Activated naive CD4-positive, alpha-beta T cell treated with anti-CD3 and anti-CD28 coated beads, Interleukin-2, amount 50 U/mL, for 72 hours (primary cell): ENCODE measurements at places on chromosomes 5 and 9. TPM values are rescaled to one million over a fixed set of nuclear protein-coding genes. Genes with fewer than 3 reads are reported as not detected.

DNA sequence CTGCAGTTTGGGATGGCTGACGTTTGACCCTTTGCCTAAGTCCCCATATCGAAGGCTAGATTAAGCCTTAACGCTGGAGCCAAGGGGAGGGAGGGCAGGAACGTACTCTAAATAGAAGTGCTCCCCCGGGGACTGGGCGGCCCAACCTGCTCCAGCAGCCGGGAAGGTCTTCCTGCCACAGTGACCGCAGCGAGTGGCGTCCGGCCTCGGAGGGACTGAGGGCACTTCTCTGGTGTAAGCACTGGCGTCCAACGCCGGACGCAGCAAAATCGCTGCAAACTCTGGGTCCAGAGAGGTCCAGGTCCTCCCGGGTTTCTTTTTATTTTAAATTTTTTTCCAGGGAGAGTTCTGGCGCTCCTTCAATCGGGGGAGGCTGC lies 505 bp upstream of the ACER2 start:
- DNase-seq = no peak

Gene TNC
- total RNA-seq = not detected

DNA sequence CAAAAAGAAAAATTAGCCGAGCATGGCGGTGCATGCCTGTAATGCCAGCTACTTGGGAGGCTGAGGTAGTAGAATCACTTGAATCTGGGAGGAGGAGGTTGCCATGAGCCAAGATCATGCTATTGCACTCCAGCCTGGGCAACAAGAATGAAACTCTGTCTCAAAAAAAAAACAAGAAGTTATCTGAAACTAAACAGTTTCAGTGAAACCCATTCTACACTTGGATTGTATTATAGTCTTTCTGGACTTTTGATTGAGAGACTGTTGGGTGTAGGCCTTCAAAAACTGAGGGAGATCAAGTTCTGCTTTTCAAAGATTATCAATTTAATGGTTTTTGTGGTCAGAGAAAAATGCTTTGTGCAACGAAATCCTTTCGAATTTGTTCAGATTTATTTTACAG lies 34.6 kb upstream of the SPINK5 start:
- no peak for DNase-seq

DNA sequence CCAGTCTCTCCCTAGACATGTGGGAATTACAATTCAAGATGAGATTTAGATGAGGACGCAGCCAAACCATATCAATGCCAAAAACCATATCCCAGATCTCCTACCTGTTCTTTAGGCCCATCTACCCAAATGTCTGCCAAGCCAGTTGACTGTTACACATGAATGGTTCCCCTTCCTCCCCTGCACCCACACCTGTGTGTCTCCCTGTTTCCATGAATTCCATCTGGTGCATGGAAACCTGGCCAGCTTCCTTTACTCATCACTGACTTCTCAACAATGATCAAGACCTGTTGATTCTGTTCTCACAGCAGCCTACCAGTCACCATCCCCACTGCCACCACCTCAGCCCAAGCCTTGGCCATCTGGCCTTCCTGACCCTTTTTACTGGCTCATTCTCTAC lies 222.7 kb downstream of the NR3C1 start:
- no peak for DNase-seq

DNA sequence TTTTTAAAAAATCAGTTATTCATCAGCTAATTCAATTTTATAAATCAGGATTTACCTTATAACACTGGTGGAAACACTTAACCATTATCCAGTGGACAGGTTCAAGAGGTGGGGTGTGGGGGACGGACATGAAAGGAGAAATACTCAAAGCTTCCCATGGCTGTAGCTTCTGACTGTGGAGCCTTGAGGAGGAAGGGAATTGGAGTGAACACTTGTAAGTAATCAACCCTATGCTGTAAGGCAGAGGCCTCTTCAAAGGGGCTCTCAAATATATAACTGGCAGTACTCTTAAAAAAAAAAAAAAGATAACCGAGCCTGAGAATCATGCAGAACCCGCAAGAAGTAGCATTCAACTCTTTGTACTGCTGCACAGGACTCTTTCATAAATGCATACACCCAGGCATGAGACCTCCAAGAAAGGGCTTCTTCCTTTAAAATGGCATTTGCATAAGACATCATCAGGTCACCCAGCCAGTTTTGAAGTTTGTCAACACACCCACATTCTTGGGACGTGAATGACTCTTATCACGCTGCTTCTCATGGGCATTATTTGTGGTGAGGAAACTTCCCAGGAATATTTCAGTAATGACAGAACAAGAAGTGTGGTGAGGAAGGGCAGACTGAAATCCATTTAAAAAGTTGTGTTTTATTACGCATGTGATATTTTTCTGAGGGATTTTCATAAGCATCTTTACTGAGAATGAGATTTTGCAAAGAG lies 8.1 kb downstream of the OSMR start:
- DNase-seq = no peak

Gene MARCOL
- total RNA-seq = not detected

DNA sequence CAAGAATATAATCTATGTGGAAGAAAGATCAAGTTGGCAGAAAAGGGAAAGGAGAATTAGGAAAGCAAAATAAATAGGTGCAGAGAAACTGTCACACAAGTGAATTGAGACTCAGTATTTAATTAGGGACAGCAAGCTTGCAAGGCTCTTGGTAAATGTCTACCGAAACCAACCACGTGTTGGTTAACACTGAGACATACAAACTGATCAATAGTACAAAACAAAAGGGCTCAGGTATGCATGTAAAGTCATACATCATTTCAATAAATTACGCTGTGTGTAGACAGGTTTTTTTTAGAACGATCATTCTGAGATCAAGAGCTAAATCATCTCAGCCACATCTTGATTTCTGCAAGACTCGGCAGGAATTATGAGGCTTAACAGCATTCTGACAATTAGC lies 225.4 kb downstream of the EBF1 start:
- DNase-seq = no peak

Gene SPINK5
- total RNA-seq = not detected

Gene LHX3
- 0.11 TPM for total RNA-seq

DNA sequence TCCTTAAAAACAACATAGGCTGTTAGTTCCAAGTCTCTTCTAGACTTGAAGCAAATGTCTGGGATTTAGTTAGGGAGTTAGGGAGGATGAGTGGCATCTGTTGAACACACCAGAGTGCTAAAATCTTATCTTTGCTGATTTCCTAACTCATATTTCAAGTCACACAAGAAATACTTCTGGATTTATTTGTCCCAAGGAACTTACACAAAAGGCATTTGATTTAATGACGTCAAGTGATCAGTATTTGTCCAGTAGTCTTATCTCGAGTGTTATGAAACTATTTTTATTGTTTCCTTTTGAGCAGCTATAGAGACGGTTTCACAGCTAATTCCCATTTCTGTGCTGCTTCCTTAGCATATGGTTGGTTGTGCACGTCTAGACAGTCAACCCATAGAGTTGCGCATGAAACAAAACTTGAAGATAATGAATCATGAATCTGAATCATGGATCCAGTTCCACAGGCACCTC lies 140.5 kb upstream of the TUT7 start:
- DNase-seq = no peak

GRCh38 chr9:87673446-87674120 lies 52.3 kb upstream of the CTSL start:
- no peak for DNase-seq

Gene PCYOX1L
- total RNA-seq = 19.7 TPM

- no peak for DNase-seq
Measured at GRCh38 chr5:172144291-172144815, 43.7 kb downstream of the STK10 start.
